ENCODE measurements at places on chromosomes 5 and 9.

- DNase-seq, result no peak
Measured at GRCh38 chr5:31674371-31674951, 35.5 kb downstream of the PDZD2 start.

DNA sequence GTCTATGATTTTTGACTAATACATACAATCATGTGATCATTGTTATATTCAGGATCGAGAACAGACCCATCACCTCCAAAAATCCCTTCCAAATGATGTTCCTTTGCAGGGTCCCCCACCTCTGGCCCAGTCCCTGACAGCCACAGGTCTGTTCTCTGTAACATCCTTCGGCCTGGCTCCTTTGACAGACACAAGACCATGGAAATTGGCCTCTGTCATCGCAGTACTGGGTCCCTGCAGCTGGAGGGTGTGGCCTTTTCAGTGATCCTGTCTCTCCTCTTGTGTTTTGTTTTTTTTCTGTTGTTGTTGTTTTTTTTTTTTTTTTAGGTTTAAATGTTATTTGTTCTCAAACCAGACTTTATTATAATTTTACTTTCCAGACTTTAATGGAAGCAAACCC, 27.4 kb upstream of the ANKRD33B start:
- no peak for DNase-seq

DNA sequence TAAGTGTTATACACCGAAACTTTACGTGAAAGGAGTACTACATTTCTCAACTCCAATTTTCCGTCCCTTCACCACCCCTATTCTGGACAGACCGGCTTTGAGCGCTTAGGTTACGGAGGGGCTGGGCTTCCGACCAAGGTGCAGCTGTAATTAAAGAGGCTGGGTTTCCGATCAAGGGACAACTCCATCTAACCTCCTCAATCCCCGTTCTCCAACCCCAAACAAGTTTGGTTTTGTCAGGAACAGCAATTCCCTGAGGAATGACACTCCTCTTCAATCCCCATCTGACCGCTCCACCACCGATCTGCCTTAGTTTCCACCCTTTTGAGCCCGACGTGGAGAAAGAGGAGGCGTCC, 577 bp downstream of the TUT7 start:
- DNase-seq, result no peak

DNA sequence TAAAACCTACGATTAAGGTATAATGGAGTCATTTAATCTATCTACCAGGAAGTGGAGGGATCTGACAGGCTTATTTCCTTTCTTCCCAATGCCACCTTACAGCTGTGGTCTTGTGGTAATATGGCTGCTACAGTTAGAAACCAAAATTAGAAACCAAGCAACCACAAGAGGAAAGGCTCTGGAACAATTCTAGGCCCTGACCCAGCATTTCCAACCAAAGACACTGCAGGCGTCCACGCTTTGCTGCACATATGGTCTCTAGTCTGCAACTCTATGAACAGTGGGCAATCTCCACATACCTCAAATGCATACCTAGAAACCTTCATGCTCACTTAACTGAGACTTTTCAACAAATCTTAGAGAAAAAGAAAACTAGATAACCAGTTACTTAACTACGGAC, 339.1 kb downstream of the NFIB start:
- no peak for DNase-seq

- DNase-seq, result no peak
Measured at GRCh38 chr5:173691931-173692330, 75.5 kb upstream of the BOD1 start.

All from stimulated activated CD4-positive, alpha-beta T cell treated with anti-CD3 and anti-CD28 coated beads, Interleukin-1b, Interleukin-23, amount 100 ng/mL, for 1 hour (primary cell).